ENCODE measurements at places on chromosomes 5 and 9. TPM values are rescaled to one million over a fixed set of nuclear protein-coding genes. Genes with fewer than 3 reads are reported as not detected.
A peak's percentile ranks its signal among the peaks of the same experiment; 100 is the strongest.

EQTN gene
- 0.39 TPM for polyA plus RNA-seq

LCN9 gene
- not detected for polyA plus RNA-seq

IFNB1 gene
- polyA plus RNA-seq: not detected

DNA sequence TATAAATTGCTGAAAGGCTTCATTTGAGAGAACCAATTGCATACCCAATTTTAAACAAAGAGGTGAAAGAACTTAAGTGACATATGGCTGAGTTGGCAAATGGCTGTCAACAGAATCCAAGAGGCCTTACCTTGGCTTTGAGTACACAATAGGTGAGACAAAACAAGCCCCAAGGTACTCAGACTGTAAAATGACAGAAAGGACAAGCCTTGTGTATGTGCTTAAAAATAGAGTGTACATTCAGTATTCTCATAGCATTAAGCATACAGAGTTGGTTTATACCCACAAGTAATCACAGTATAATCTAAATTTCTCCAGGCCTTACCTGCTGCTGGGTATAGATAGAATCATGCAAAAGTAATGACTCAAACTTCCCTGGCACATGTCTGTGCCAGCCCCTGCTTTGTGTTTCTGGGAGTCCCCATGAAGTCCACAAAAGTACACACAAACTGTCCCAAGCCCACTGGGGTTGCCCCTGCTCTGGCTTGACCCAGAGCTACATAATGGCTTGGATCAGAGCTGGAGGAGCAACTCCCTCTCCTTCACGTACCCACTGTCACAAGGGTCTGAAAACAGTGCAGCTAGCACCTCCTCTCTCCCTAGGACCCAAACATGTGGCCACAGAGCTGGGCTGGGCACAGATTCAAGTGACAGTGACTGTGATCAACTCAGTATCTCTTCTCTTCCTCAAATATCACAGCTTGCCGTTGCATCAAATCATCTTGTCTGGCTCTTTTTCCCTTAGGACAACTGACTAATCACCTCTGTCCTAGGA lies 250.8 kb downstream of the ENC1 start:
- no peak for DNase-seq

DNA sequence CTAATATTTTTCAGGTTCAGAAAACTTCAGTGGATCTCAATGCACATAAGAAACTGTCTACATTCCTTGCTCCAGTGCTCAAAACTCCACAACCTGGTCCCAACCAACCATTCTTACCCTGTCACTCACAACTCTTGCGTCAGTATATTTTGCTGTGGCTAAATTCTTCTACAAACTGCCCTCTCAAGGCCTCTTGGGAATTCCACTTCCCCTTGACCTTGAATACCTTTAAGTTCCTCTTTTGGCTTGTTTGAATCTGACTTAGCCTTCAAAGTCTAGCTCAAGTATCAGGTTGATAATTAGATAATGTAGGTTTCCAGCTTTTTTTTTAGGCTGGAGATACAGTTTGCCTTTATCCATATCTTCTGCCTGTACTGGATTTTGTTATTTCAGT lies 128.3 kb downstream of the SLF1 start:
- no peak for DNase-seq

- DNase-seq: peak; percentile 58
These were observed 187.7 kb downstream of the DENND1A start for GRCh38 chr9:123742009-123742767.

- DNase-seq: no peak
These were observed 6.0 kb upstream of the NEURL1B start for GRCh38 chr5:172635038-172635437.

DNA sequence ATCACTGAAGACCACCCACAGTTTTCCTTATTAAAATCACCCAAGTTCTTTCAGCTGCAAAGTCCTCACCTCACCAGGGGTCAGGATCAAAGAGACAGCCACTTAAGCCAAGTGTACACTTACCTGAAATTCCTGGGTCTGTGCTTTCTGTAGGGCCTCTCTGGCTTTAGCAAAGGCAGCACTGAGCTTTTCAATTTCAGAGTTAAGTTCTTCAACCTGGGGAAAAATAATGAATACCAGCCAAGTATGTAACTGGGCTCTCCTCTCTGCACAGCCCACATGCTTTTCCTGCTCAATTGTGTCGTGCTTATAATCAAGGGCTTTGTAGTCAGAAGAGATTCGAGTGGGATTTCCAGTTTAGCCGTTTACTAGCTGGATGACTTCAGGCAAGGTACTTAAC lies 55.1 kb downstream of the CDK5RAP2 start:
- DNase-seq: no peak

DNA sequence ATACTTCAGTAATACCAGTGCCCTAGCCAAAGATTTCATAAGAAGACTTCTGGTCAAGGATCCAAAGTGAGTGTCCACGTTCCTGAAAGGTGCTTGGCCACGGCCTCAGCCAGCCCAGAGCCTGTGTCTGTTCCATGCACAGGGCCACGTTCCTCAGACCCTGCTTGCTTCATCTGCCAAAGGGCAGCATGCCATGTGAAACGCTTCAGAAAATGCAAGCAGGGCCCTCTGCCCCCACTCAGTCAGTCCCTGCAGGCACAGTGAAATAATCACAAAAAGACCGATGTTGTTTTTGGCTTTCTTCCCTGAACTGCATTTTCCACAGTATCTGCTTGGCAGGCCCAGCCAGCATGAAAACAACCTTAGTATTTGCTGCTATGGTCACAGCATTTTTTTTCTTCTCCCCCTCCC lies 85.5 kb upstream of the CTSL start:
- no peak for DNase-seq

- DNase-seq: no peak
These were observed 8.5 kb downstream of the GOLPH3 start for GRCh38 chr5:32165597-32165996.

GRCh38 chr5:75690669-75691068 lies 26.6 kb downstream of the POC5 start:
- no peak for DNase-seq

- DNase-seq: no peak
These were observed 76.8 kb downstream of the TTLL11 start for GRCh38 chr9:122016309-122016708.

GRCh38 chr9:127035948-127036347 lies 86.5 kb downstream of the ANGPTL2 start:
- no peak for DNase-seq

GRCh38 chr5:155783791-155784190 lies 543.2 kb upstream of the SGCD start:
- no peak for DNase-seq

- DNase-seq: no peak
These were observed 11.9 kb downstream of the ERBIN start for GRCh38 chr5:65938256-65938655.
